ENCODE measurements at places on chromosomes 2 and 18.
A peak's percentile ranks its signal among the peaks of the same experiment; 100 is the strongest.

- DNase-seq, result no peak
Measured at GRCh38 chr2:136175466-136175865, 57.5 kb upstream of the CXCR4 start.

GRCh38 chr2:74767618-74768017 lies 66.3 kb upstream of the HK2 start:
- no peak for DNase-seq

- DNase-seq, result no peak
Measured at GRCh38 chr2:228321015-228321414, 139.5 kb upstream of the SPHKAP start.

DNA sequence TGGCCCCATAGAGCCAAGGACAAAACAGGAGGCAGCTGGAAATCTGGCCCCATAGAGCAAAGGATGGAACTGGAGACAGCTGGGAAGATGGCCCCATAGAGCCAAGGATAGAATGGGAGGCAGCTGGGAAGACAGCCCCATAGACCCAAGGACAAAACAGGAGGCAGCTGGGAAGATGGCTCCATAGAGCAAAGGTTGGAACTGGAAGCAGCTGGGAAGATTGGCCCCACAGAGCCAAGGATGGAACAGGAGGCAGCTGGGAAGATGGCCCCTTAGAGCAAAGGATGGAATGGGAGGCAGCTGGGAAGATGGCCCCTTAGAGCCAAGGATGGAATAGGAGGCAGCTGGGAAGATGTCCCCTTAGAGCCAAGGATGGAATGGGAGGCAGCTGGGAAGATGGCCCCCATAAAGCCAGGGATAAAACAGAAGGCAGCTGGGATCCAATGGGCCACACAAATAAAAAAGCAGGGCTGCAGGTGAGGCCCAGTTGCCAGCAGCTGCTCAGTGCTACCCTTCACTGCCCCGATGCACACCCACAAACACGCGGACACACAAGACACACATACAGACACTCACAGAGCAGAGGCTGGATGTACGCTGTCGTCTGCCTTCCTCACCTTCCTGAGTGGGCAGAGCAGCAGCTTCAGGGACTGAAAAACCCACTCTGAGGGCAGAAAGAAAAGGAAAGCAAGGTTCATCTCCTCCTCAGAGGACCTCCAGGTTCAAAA lies 505.4 kb upstream of the MYT1L start:
- no peak for DNase-seq

DNA sequence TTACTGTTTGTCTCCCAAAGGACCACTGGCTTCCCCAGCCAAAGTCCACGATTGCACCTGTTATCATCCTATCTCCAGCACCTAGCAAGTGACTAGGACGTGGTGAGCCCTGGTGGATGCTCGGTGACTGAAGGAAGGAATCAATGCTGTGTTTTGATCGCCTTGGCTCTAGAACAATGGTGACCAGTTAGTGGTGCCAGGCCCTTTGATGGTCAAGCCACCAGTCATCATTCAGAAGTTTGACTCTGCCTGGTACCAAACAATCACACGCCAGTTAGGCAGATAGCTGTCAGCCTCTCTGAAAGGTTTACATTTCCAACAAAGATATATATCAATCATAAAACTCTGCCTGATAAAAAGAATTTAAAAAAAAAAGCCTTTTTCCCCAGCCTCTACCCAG lies 244.1 kb downstream of the SH3BP4 start:
- DNase-seq, result no peak

DNA sequence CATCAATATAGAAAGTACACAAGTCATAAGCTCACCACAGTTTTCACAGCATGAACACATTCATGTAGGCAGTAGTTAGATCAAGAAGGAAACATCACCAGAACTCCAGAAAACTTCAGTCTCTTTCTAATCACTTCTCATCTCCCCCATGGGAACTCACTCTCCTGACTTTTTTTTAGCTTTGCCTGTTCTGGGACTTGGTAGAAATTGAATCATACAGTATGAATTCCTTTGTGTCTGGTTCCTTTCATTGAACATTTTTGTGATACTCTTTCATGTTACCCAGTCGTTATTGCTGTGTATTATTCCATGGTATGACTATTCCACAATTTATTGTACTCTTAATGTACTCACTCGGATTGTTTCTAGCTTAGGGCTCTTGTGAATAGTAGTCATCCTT lies 160.2 kb downstream of the TAF4B start:
- DNase-seq, result no peak

DNA sequence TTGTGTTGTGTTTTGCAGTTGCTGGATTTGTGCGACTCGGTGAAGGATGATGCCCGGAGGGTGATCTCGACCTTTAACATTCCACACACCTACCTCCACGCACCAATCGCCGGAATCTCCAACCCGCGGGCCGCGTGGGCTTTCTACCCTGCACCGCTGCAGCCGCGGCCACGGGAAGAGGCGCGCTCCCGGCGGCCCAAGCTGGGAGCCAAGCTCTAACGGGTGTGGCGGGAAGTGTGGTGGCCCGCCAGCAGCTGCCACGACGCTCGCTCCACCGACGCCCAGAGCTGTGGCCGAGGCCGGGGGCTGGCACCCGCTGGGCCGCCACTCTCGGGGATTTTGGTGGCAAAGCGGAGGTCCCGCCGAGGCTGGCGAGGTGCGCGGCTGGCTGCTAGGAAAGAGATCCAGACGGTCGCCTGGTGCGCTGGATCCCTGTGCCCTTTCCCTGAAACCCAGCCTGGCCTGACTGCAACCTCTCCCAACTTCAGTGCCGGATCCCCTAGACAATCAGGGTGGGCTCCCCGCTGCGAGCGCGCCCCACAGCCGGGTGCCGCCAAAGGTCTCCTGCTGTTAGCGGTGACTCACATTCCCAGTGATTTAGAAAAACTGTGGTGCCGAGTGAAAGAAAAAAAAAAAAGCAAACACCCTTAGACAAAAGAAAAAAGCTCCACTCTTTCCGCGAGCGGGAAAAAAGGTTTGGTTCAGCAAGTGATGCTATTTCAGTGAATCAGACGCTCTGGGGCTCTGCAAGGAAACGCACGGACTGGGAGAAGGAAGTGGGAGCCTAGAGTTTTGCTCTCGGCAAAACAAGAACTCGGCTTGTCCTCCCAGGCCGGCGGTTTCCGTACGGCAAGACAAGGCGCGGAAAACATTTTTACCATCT lies 2.9 kb upstream of the BCL2L11 start:
- DNase-seq, result no peak

DNA sequence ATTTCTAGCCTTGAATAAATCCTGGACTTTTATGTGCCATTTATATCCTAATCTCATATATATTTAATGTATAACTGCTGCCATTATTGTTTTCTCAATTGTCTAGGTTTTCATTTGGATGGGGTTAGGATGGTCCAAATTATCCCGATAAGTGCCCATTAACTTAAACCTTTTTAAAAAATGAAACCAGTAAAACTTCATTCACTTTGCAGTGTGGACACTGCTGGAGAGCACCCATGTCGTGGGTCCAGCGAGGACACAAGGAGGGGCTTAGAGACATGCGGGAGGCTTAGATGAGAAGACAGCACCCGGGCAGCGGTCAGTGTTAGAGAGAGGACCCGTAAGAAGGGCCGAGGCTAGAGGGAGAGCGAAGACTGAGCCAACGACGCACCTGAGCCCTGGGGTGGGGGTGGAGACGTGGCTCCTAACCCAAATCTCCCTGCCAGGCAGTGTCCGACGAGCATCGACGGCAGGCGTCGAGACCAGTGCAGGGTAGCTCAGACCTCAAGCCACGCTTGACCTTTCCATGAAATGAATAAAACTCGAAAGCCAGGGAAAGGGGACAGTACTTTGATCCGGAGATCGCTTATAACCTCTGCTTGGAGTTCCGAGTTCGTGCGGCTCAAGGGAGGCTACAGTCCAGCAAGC lies 9.0 kb upstream of the EN1 start:
- DNase-seq, result no peak

GRCh38 chr2:156540706-156541105 lies 104.5 kb downstream of the GPD2 start:
- no peak for DNase-seq

DNA sequence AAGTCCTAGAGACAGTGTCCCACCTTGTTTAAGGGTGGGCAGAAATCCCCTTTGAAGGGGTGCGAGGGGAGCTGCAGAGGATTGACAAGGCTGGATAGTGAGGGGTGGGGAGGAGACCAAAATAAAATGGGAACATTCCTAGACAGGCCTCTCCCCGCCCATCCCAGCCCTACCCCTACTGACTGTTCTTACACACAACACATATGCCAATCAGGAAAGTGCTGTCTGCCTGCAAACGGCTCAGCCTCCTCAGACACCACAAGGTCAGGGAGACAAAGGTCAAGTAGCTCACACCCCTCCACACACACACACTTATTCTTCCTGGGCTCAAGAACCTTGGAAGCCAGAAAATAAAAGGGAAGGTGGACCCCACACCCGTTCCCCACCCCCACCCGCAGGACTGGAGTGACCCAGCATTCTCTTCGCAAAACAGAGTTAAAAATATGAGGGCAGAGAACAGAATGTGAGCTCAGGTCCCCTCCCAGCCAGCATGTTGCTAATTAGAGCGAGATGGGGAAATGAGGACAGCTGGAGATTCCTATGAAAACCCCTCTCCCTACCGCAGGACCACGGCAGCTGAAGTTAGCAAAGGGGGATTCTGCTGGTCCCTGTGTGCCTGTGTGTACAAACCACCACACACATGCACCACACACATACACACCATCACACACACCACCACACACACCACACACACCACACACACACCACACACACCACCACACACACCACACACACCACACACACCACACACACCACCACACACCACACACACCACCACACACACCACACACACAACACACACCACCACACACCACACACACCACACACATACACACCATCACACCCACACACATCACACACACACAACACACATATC lies 197.8 kb downstream of the TNS1 start:
- DNase-seq, result no peak

DNA sequence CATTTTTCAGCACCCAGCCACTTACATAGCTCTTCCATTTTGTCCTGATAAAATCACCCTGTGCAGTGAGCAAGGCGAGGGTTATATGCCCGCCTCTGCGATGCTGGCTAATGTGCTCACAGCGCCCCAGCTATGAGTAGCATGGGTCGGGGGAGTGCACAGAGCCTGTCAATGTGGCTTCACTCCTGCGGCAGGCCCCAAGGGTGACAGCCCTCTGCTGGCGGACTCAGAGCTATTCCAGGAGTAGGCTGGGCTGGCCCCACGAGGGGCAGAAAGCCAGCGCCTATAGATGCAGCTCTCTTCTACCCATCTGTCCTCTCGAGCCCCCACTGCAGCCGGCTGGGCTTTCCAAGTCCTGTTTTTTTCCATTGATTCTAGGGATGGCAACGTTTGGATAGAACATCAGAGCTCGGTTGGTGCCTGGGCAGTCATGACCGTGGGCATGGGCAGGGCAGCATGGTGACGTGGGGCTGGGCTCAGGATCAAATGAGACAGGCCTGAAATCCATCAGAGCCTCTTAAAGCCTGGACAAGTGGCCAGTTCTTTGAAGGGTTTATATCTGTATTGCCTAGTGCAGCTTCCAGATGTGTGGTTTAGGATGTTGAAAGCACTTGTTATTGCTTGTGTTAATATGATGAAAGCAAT lies 134.7 kb downstream of the MCFD2 start:
- DNase-seq, result peak; percentile 73

DNA sequence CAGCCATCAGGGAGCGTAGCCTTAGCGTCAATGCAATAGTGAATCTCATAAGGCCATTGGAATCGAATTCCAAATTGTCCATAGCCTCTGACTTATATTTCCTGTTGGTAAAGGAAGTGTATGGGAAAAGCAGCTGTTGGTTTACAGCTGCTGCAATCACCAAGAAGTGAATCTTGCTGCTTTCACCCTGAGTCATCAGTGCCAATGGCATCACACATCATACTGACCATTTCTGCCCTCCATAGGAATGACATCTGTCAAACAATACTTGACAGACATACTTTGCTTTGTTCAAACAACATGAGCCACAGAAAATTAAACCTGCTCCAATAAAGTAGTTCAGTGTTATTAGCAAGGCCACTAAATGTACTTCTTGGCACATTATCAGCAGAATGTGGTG lies 111.2 kb upstream of the KLHL29 start:
- no peak for DNase-seq

GRCh38 chr2:171297956-171298355 lies 135.8 kb downstream of the METTL8 start:
- no peak for DNase-seq

- no peak for DNase-seq
Measured at GRCh38 chr18:49876536-49876935, 63.2 kb upstream of the ACAA2 start.

- DNase-seq, result no peak
Measured at GRCh38 chr2:9440058-9440727, 16.7 kb downstream of the CPSF3 start.

DNA sequence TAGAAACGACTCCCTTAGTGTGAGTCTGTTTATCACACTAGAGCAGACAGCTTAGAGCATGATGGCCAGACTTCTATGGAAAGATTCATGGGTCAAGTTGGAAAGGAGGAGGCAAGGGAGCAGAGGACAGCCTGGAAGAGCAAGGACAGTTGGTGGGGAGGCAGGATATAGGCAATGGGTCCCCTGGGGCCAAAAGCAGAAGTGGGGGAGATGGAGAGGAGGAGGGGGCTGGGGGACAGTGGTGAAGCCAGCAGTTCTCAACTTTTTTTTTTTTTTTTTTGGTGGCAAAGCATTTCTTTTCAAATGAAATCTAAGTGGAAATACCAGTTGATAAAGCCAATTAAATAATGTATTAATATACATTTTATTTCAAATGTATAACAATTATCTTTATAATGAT lies 197.9 kb downstream of the HRH4 start:
- DNase-seq, result no peak

DNA sequence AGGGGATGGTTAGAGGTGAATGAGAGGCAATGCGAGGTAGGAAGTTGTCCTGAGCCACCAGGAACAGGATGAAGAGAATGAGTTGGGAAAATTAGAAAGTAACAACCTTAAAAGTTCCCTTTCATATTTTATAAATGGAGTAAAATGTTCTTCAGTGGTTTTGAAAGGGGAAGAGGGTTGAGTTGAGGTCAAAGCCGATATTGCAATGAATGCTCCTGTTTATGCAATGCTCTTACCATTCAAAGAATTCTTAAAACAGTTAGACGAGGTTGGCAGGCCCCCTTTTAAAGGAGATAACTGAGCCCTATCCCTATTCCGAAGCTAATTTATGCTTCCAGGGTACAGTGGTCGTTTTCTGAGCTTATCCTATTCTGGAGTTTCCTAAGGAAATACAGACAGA lies 2110.3 kb upstream of the CELF4 start:
- no peak for DNase-seq

DNA sequence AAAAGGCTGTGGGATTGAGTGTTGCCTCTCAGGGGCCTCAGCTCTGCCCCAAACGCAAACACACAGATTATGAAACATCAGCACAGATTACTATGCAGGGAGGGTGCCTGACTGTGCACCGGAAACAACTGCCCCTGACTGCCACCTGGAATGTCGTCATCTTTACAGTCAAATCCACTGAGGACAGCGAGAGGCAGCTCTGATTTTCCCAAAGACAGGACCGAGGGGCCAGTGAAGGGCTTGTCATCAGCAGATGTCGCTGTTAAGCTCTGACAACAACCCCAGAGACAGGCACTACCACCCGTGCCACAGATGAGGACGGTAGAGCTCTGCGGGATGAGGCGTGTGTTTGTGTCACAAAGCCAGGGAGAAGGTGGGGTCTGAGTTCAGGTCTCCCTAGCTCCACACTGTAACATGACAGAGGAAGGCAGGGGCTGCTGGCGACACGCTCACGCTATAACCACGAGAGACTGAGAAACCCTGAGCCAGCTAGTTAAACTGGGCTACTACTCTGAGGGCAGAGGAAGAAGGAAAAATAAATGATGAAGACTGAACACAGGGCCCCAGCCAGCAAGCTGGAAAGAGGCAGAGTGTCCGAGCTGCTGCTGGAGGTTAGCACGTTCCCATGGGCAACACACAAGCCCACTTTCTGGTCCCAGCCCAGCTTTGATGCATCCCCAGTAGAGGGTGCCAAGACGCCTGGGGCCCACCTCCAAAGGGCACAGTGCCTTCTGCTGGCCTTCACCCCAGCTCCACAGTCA lies 47.0 kb downstream of the PARD6G start:
- DNase-seq, result peak; percentile 82
